ENCODE measurements at places on chromosomes 2 and 18. TPM values are rescaled to one million over a fixed set of nuclear protein-coding genes. Genes with fewer than 3 reads are reported as not detected.
A peak's percentile ranks its signal among the peaks of the same experiment; 100 is the strongest.

Gene DDX18
- 60.3 TPM for total RNA-seq

Gene CCDC178
- 8.0 TPM for total RNA-seq

GRCh38 chr18:28715206-28715605 is 538.3 kb upstream of the CDH2 start:
- no peaks in the 10 kb centered on the region for H3K36me3 ChIP-seq
- H3K4me3 ChIP-seq, result no peak overlapping the region
- no peaks in the 10 kb centered on the region for H3K27me3 ChIP-seq
- no peak overlapping the region for H3K27ac ChIP-seq
- no peaks in the 10 kb centered on the region for H3K4me1 ChIP-seq

DNA sequence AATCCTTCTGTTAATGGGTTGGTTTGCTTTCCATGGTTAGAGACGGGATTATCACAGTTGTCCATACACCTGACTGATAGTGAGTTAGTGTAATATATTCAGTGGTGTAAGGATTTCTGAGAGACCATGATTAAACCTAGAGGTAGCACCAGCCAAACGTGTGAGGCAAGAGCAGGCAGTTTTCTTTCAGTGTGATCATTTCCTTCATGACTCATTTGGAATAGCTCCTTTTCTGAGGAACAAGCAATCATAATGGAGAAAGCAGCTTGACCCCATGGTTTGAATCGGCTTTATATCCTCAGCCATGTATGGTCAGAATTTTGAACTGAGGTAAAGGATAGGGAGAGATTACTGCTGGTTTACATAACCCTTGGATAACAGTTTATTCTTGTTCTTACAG is 2.9 kb downstream of the MXD1 start:
- no peaks in the 10 kb centered on the region for H3K27me3 ChIP-seq
- DNase-seq, result no peak
- peak overlapping the region; percentile 60 for H3K27ac ChIP-seq

DNA sequence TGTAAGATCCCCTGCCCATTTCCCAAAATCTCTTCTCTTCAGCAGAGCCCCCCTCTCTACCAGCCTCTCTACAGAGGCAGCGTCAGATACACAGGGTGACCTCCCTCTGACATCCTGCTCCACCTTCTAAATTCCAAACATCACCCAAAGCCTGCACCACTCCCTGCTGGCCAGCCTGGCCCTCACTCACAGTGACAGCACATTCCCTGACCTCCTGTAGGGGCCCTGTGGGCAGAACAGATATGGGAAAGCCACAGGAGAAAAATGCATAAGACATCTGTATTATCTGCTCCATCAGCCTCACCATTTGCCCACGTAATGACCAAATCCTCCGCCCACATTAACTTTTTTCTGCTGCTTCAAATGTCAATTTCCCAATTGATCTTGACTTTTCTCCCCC is 40.6 kb downstream of the TRABD2A start:
- H3K27me3 ChIP-seq, result no peaks in the 10 kb centered on the region
- peaks cover 51% of the 10 kb centered on the region for H3K4me1 ChIP-seq
- DNase-seq, result no peak
- H3K27ac ChIP-seq, result peak overlapping the region; percentile 28

DNA sequence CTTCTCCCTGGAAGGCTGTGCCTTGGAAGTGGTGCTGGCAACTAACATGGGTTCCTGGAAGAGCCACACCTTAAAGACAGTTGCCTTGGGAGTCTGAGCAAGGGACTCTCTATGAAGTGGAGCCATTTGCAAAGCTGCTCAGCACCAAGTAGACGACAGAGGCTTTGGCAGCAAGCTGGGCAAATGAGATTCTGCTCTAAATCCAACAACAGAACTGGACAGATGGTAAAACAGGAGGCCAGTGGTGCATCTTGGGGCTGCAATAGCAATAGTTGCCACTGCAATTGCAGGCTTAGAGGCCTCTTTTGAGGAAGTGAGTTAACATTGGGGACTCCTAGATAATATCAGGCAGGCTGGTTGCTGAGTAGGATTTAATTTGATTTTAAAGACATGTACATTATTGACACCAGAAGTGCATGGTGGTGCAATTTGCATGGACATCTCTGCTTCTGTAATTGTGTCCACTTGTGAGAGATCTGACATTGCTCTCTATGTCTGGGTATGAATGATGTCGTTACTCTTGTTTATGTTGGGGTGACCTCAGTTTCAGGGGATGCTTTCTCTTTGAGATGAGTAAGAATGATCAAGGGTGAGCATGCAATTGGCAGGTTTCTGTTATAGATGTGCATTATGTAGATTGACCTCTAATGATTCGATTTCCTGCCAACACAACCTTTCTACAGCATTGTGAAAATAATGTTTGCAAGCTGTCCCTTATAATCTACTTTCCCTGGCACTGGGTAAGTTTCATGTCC is 568.3 kb upstream of the MEX3C start:
- DNase-seq, result no peak
- no peaks in the 10 kb centered on the region for H3K4me1 ChIP-seq
- no peaks in the 10 kb centered on the region for H3K27me3 ChIP-seq

DNA sequence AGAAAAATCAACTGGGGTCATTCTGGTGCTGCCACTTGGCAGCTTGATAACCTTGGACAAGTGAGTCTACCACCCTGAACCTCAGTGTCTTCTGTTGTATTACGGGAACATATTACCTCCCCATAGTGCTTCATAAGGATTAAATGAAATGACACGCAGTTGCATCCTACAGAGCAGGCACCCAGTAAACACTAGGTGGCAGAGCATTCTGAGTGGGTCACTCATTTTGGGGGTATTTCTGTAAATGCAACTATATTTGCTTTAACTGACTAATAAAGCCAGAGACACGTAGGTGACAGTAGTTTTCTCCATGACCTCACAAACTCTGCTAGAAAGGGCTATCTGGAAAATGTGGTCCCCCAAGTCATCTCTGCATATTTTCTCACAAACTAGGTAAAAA is 4.7 kb downstream of the CD226 start:
- no peaks in the 10 kb centered on the region for H3K27me3 ChIP-seq
- H3K27ac ChIP-seq, result no peak overlapping the region
- peaks cover 9% of the 10 kb centered on the region for H3K36me3 ChIP-seq
- peaks cover 34% of the 10 kb centered on the region for H3K4me1 ChIP-seq
- DNase-seq, result no peak

DNA sequence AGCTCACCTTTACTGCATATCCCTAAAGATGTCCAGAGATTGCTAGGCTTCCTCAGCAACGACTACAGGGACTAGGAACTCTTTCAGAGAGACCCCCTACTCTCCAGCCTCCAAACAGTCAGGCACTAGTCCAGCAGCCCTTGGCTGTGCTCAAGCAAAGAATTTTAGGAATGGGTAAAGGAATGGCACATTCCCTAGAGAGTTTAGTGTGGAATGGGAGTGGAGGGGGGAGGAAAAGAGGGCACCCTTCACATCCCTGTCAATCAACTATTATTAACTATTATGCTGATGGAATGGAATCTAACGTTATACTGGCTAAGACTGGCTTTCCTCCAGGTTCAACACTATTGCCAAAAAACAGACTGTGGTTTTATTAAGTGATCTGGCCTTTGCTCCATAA is 64.8 kb downstream of the IKZF2 start:
- H3K4me1 ChIP-seq, result no peaks in the 10 kb centered on the region
- H3K36me3 ChIP-seq, result no peaks in the 10 kb centered on the region
- H3K27me3 ChIP-seq, result no peaks in the 10 kb centered on the region
- DNase-seq, result no peak

GRCh38 chr2:193539188-193539587 is 1344.5 kb upstream of the TMEFF2 start:
- no peaks in the 10 kb centered on the region for H3K4me1 ChIP-seq
- no peak for DNase-seq
- no peaks in the 10 kb centered on the region for H3K36me3 ChIP-seq
- H3K27me3 ChIP-seq, result no peaks in the 10 kb centered on the region
- H3K27ac ChIP-seq, result no peak overlapping the region
- no peak overlapping the region for H3K4me3 ChIP-seq

DNA sequence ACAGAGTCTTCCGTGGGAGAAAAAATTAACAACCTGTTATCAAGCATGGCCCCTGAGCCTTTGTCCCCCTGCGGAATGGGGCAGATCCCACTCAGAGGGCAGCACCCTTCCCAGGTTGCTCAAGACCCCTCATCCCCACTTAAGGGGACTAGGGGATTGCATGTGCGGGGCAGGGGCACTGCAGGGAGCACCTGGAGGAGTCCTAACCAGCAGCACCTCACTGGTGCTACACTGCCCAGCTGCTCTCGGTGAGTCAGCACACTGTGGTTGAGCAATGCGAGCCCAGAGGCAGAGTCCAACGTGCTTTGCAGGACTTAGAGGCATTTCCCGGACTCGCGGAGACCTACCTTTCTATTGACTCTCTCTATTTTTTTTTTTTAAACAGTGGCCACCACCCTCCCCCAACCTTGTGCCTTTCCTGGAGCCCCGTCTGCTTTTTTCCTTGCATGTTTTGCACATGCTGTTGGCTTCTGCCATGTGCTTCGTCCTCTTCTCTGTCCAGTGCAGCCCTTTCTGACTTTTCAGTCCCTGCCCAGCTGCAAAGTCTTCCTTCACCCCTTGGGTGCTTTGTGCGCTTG is 74.0 kb downstream of the IL1R2 start:
- H3K4me3 ChIP-seq, result no peak overlapping the region
- H3K36me3 ChIP-seq, result no peaks in the 10 kb centered on the region
- peak; percentile 85 for DNase-seq
- no peaks in the 10 kb centered on the region for H3K27me3 ChIP-seq
